ENCODE measurements at places on chromosomes 16 and 17. TPM values are rescaled to one million over a fixed set of nuclear protein-coding genes. Genes with fewer than 3 reads are reported as not detected.

Gene MT1E
- total RNA-seq, result 359 TPM

Gene IKZF3
- 2.0 TPM for total RNA-seq

Gene AGRP
- total RNA-seq, result not detected

Gene SCARF1
- 6.3 TPM for total RNA-seq

- no peak for DNase-seq
These were observed 10.4 kb downstream of the PRR11 start for GRCh38 chr17:59165933-59166342.

- DNase-seq, result no peak
These were observed 52.7 kb upstream of the CIBAR2 start for GRCh38 chr16:85164838-85165516.

- peak; percentile 68 for DNase-seq
These were observed 203.7 kb downstream of the PHKB start for GRCh38 chr16:47664653-47665325.

DNA sequence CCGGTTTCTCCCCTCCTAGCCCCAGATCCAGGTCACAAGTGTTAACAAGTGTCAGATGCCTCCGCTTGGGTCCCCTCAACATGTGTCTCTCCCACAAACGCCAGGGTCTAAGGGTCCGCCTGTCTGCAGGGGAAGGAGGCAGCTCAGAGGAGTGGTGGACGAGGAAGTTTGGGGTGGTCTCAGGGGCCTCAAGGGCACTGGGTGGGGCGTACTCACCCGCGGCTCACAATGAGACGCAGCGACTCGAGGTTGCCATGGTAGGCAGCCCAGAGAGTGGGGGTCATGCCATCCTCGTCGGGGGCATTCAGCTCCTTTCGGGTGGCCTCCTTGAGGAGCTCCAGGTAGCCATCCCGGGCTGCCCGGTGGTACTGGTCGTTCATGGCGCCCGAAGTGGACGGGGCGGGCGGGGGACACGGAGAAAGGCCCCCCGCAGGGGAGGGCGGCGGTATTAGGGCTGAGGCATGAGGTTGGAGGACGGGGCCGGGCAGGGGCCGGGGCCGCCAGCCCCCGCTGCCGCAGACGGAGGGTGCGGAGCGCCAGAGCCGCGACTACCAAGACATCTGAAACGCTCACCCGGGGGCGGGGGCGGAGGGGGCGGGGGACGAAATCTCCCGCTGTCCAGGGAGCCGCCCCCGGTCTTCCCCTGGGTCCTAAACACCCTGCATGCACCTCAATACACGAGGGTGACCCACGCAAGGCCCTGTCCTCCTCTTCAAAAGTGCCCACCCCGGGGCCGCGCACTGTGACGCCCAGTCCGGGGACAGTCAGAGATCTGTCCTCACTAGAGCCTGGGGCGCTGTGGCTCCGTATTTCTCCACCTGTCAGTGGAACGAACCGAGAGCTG lies at the start of gene USH1G:
Gene USH1G, minus strand, starts transcription at position 562 of the 844 bp plus-strand sequence. Its CDS starts 182 bp downstream, at position 380.
- DNase-seq, result no peak

GRCh38 chr17:9324864-9325263 lies 250.8 kb downstream of the STX8 start:
- no peak for DNase-seq

DNA sequence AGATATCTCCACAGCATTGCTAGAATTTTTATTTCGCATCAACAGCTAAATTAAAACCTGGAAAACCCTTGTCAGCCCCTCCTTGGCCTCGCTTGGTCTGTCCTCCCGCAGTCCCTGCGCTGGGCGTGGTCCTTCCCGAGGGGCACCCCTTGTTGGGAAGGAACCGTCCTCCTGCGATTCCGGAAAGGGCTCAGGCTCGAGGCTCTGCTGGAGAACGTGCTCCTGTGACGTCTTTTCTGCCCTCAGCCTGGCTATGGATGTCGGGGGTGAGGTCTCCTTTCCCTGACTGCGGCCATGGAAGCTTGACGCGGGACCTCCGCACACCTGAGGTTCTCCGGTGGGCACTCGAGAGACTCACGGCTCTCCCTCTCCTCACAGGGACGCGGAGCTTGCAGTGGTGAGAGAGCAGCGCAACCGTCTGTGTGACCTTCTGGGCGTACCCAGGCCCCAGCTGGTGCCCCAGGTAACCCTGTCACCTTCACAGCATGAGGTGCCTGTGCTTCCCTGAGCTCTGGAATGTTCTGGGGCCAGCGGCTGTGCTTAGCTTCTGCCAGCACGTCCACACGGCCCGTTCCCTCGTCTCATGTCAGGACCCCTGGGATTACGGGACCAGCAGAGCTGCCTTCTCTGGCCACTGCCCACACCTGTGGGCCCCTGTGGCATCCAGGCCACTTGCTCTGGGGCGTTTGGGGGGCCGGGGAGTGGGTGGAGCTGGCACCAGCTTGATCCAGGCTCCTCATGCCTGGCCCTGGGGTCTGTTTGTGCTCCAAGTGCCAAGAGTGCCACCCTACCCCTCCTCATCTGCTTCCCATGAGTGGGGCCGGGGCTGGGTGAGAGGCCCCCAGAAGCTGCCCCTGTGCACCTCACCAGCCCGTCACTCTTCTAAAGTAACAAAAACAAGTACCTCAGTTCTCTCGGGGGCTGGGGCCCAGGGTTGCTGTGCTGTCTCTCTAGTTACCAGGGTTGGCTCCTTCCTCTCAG lies 101.5 kb upstream of the ZNF750 start:
- DNase-seq, result no peak

GRCh38 chr17:15371376-15372130 lies 30.2 kb upstream of the TEKT3 start:
- no peak for DNase-seq

DNA sequence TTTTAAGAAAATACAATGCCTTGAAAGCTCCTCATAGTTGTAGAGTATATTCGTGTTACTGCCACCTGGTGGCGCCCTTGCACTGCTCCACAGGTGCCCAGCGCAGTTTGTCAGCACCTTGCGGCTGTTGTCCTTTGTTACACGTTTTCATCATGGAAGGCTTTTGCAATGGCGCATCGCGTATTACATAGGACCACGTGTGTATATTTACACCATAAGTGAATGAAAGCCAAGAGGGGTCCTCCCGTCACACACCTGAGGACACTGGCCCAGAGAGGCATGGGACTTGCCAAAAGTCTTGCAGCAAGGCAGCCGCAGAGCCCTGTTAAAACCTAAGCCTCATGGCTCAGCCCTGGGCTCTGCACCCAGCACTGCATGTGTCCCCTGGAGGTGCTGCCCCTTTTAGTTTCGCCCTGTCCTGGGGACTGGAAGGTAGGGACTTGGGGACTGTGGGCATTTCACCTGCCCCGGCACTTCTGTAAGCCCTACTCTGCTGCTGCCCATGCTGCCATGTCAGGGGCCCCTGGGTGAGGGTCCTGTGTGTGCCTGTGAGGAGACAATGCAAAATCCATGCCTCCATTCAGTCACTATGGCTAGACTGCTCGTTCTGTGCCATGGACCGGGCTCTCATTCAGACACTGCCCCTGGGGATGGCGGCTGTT lies 24.3 kb downstream of the POLR3E start:
- peak; percentile 58 for DNase-seq

- DNase-seq, result no peak
These were observed 1.4 kb upstream of the GRIN2C start for GRCh38 chr17:74860872-74861661.

DNA sequence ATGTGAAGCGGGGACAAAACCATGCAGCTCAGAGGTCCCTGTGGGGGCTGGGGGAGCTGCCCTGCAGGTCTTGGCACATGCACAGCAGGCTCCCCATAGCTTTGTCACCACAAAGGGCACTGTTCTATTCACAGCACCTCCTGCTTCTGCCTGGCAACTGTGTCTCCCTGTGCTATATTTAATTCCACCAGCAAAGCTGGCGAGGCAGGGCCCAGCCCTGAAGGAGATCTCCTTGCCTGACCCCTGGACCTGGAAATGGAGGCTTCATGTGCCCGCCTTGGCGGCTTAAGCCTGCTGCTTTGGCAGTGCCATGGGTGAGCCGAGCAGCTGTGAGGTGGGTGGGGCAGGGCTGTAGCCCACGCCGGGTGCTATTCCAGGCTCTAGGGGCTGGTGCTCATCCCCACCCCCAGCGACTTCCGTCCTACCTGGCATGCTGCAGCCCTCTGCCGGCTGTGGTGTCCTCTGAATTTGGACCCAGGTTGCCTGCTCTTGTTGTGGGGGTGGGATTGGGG lies 6.8 kb downstream of the LDHD start:
- peak; percentile 75 for DNase-seq

- DNase-seq, result no peak
These were observed 101.8 kb downstream of the FOXL1 start for GRCh38 chr16:86680162-86680561.

DNA sequence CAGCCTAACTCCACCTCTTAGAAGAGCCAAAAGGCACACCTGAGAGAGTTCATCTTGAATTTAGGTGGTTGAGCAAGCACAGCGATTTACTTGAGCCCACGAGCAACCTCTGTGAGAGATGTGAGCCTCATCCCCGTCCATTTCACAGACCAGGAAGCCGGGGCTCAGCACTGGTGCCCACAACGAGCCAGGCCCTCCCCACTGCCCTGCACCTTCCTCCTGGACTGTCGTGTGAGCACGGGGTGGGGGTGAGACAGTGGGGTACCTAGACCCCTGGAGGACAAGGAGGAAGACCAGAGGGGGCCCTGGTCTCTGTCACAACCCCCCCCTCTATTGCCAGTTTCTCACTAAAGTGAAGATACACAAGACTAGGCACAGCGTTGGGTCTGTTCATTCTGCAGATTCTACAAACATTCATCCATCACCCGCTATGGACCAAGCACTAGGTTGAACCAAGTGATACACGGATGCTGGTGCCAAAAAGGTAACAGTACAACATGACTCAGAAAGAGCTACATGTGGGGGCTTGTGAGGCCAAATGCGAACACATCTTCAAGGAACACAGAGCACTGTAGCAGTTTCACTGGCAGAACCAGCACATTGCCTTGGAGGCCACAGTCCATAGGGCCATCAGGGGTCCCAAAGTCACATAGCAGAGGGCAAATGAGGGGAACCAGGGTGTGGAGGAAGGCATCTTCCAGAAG lies 231.9 kb downstream of the PARN start:
- DNase-seq, result no peak

DNA sequence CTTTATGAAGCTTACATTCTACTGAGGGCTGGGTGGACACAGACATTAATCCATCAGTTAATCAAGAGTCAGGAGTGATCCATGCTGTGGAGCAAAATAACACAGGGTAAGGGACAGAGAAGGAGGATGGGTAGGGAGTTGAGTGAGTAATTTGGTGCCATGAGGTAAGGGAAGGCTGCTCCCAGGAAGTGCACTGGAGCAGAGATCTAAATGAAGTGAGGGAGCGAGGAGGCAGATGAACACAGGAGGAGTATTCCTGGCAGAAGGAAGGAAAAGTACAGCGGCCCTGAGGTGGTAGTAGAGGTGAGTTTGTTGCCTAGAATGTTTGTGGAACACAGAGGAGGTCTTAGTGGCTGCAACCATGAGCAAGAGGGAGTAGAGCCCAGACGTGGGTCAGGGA lies 34.8 kb downstream of the ASIC2 start:
- no peak for DNase-seq

Measured in colonic mucosa (tissue), 4 donors.